Stimulated activated CD8-positive, alpha-beta memory T cell treated with anti-CD3 and anti-CD28 coated beads, Interleukin-7, amount 100 ng/mL, for 48 hours (primary cell): ENCODE measurements at places on chromosomes 11 and 22.

GRCh38 chr11:128725630-128726319, 31.9 kb downstream of the FLI1 start:
- peak; percentile 25 for DNase-seq

DNA sequence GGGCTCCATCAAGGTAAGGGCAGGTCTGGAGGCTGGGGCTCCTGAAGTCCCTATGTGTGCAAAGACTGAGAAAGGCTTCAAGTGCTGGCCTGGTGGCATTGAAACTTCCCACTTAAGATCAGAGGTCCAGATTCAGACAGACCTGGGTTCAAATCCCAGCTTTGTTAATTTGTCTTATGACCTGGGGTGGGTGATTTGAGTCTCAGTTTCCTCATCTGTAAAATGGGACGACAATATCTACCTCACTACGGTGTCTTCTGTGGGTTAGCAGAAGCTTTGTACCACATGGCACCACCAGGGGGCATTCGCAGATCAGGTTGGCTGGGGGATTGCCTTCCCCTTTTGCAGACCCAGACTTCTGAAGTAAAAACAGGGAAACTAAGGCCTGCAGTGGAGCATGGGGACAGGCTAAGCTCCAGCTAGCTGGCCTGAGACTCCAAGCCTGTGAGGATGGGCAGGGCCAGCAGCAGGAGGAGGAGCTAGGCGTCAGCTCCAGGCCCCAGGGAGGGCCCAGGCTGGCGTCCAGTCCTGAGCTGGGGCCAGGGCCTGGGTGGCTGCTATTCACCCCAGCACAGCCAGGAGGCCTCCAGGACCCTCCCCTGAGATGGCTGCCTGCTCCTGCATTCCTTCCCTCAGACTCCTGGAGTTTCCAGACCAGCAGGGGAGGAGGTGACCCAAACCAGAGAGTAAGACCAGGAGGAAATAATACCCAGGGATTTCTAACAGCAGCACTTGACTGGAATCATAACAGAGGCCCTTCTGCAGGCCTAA, 1.5 kb downstream of the CASTOR1 start:
- DNase-seq: peak; percentile 84

- no peak for DNase-seq
These were observed 3.0 kb upstream of the EI24 start for GRCh38 chr11:125566235-125566634.

GRCh38 chr11:7347611-7348431, 96.1 kb downstream of the SYT9 start:
- no peak for DNase-seq
